GM18507 (cell line): ENCODE measurements at places on chromosomes 13 and 19.

DNA sequence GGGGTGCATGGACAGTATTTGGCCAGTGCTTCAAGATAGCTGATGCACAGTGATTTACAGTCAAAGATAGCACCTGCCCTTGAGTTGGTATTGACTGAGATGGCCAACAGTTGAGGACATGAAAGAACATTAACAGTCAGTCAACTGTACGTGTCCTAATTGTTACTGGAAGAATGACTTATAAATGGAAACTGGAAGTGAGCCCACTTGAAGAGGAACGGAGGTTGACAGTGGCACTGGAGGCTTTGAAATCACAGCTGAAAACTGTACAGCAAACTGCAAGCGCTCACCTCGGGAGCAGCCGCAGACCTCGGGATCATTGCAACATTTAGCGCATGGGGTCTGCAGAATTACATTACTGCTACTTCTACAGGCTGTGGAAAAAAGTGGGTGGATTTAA is 77.1 kb downstream of the GGACT start:
- no peak for DNase-seq

DNA sequence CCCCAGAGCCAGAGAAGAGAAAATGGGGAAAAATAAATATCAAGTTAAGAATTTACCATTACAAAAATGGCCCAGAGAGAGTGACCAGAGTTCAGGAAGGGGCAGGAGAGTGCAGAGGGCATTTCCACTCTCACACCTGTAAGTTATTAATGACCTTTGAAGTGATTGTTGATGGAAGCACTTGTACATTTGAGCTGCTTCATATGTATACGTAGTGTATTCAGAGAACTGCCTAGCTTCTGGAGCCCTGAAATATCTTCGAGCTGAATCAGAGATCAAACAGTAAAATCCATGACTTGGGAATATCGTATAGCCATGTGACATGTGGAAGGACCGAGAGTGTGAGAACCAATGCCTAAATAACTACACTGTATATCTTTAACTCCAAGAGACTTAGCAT is 49.2 kb upstream of the PCCA start:
- DNase-seq = no peak

DNA sequence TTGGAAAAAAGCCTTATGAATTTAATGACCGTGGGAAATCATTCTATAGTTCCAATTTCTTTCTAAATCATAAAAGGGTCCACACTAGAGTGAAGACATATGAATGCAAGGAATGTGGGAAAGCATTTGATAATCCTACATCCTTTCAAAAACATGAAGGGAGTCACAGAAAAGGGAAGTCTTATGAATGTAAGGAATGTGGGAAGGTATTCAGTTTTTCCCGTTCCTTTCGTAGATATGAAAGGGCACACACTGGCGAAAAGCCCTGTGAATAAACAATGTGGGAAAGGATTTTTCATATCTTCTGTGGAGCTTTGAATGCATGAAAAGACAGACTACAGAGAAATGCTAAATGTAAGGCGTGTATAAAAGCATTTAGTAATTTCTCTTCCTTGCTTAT is 27.0 kb downstream of the ZNF20 start:
- no peak for DNase-seq

DNA sequence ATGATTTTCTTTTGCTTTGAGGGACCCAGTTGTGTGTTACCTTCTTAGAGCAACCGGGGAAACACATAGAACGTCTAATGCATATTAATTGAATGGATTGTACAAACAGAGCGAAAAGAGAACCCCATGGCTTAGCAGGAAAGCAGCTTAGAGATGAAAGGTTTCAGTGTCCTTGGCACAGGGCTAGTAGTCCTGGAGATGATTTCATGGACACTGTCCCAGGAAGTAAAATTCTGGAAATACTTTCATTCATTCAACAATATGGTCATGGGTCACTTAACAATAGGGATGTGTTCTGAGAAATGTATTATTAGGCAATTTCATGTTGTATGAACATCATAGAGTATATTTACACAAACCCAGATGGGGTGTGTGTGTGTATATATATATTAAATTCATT is 9.7 kb upstream of the FUT2 start:
- DNase-seq = no peak

DNA sequence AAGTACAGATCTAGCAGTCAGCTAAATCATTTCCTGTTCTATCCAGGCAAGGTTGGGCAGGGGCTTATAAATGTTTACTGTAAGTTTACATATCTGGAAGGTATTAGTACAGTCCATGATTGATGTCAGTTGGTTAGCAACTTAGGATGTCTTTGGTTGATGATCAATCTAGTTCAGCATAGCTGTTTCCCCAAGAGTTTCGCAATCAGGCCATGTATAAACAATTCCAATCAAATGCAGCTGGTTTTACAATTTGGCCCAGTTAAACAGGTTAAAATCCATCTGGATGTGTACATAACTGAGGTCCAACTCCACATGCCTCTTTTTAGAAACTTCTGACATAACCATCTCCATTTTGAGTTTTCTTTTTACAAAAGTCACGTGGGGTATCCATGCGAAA is 6.9 kb downstream of the ZNF221 start:
- DNase-seq = no peak
